Stimulated activated CD4-positive, alpha-beta T cell treated with anti-CD3 and anti-CD28 coated beads, TNF-alpha, amount 100 ng/mL, for 4 hours (primary cell): ENCODE measurements at places on chromosomes 4 and X.

DNA sequence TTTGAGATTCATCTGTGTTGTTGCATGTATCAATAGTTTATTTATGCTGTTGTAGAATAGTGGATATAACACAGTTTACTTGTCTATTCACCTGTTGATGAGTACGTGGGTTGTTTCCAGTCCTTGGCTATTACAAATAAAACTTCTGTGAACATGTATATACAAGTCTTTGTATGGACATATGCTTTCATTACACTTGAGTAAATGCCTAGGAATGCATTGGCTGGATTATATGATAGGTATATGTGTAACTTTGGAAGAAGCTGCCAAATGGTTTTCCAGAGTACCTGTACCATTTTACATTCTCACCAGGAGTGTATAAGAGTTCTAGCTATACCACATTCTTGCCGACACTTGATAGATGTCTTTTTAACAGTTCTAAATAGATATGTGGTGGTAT is 16.5 kb downstream of the ART3 start:
- no peak for DNase-seq

- no peak for DNase-seq
Measured at GRCh38 chr4:122562449-122562848, 58.4 kb downstream of the IL21 start.

DNA sequence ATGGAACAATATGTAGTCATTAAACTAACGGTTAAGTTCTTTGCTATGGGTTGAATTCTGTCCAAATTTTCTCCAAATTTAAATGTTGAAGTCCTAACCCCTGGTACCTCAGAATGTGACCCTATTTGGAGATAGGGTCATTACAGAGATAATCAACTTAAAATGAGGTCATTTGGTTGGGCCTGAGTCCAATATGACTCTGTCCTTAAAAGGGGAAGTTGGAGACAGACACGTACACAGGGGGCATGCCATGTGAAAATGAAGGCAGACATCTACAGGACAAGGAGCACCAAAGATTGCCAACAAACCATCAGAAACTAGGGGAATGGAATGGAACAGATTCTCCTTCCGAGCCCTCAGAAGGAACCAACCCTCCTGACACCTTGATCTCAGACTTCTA is 492.0 kb upstream of the FTHL17 start:
- no peak for DNase-seq

- DNase-seq: no peak
Measured at GRCh38 chr4:34293459-34293858, 1950.9 kb downstream of the ARAP2 start.

DNA sequence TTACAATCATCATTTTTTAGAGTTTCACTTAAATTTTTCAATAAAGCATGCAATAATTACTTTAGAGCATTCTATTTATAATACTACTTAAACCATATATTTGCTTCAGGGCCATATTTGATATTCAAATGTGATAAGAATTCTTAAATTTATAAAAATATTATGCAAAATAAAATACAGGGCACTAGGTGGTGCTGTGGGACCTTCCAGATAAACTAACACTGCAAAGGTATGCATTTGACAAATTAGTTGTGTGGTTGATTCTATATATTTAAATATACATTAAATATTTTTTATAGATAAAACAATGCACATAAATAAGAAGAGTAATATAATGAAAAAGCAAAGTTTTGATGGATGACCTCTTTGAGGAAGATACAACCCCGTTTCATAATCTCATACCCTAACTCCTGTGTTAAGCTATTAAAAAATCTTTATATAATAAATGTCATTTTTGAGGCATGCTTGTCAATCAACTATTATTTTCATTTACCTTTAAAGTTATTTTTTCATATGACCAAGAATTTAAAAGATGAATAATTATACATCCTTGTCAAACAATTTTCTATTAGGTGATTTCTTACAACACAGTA is 128.4 kb downstream of the REELD1 start:
- no peak for DNase-seq

GRCh38 chr4:24753519-24753918 is 41.9 kb upstream of the SOD3 start:
- DNase-seq: no peak

GRCh38 chr4:73703320-73703719 is 37.0 kb upstream of the CXCL8 start:
- no peak for DNase-seq

DNA sequence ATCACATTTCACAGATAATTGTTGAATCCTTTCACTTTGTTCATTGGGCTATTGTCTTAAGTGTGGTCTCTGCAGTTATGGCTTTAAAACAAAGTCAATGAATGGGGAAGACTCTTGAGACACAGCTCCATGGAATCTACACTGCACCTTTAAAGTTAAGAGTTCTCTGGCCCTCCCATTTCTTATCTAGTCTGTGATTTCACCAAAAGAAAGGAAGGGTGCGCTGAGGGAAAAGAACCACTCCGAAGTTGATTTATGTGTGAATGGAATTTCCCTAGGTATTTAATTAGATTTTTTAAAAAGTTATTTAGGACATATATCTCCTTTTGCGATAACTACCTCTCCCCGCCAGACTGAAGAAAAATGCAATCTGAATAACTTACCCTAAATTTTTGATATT is 2.5 kb downstream of the SEPTIN11 start:
- DNase-seq: no peak

- no peak for DNase-seq
Measured at GRCh38 chr4:188107931-188108843, 1.2 kb downstream of the TRIML2 start.

DNA sequence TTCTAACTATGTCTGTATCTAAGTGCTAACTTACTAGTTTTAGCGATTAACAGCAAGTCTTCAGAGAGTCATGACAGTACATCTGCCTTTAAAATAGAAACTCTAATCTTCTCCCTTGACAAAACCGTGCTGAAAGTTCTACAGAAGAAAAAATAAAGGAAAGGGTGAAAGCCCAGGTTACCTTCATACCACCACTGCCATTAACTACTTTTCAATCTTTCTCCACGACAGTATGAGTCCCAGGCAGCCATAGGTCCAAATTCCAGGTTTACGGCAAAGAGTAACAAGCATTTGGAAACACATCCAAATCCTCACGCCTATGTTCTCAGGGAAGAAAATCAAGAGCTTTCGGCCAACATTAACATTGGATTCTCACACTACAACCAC is 12.4 kb upstream of the ZCCHC13 start:
- no peak for DNase-seq

GRCh38 chrX:12891915-12892506 is 14.4 kb upstream of the TLR8 start:
- no peak for DNase-seq

DNA sequence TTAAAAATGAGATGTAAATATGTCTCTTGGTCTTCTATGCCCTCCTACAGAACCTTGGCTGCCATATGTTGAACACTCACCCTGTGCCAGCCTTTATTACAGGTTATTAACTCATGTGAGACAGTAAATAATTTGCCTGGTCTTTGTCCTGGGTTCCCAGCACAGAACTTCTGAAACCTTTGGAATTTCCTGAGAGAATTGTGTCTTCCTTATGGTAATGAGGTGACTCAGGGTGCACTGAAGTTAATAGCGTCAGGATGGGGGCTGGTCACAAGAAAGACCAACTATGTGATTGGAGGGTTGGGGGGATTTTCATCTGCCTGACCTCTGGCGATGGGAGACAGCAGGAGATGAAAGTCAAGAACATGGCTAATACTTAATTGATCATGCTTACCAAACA is 289.8 kb upstream of the STS start:
- no peak for DNase-seq

DNA sequence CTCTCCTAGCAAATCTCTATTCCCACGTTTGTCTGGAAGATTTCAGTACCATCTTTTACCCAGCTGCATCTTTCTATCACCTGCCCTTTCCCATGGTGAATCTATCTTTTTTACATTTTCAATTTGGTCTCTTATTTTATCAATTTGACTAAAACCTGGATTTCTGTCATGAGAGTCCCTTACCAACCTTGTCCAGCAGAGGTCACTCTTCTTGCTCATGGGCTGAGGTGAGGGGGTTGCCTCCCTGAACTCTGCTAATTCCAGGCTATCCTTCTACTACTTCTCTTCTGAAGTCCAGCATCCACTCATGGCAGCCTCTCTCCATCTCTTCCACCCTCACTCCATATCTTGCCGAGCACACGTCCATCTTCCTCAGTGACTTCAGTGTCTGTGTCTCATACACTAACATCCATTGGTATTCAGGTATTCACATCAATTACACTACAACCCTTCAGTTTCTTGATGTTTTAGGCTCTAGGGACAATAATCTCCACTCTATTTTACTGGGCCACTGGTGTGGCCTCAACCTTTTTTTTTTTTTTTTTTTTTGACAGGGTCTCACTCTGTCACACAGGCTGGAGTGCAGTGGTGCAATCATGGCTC is 17.8 kb upstream of the ZNF827 start:
- no peak for DNase-seq

GRCh38 chr4:82402196-82402775 is 28.0 kb downstream of the HNRNPDL start:
- no peak for DNase-seq

- DNase-seq: no peak
Measured at GRCh38 chr4:175407926-175408325, 404.1 kb downstream of the GPM6A start.

DNA sequence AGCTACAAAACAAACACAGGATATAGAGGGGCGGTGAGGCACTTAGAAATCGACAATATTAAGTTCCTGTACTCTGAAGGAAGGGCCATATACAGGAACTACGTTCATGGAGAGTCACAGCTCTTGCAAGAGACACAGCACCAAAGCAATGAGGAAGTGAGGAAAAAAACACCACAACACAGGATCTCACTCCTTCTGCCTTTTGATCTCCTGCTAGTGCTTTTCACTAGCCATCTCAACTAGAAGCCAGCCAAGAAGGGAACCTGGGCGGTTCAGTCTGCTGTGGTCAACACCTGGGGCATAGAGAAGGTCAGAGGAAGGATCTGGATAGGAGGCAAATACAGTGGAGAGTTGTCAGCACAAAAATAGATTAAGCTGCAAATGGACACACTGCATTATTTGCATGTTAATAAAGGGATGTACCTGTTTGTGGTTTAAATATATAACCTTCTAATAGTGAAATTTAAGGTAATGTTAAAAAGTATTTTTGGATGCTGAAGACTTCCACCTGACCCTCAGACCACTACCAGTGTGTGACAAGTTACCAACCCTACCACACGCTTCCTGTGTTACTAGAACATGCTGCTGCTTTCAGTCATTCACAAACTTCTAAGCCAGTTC is 104.6 kb downstream of the DTHD1 start:
- DNase-seq: no peak

GRCh38 chrX:30906726-30907125 is 17.7 kb upstream of the TAB3 start:
- DNase-seq: no peak

DNA sequence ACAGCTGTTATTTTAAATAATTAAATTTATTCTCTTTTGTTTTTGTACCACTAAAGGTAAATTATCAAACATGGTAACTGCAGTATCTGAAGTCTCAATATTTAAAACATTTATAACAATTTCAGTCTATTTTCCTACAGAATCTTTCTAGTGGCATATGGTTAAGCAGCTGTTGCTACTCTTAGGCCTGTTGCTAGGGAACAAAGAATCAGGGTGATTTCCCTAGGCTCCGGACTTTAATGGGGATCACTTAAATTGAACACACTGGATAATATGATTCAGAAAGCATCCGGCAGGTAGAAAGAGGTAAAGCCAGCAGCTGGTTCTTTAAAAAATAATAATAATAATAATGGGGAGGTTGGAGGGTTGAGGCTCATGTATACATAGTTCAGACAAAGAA is 17.6 kb downstream of the FBXO8 start:
- DNase-seq: no peak

GRCh38 chr4:93351846-93352245 is 476.7 kb upstream of the ATOH1 start:
- no peak for DNase-seq

DNA sequence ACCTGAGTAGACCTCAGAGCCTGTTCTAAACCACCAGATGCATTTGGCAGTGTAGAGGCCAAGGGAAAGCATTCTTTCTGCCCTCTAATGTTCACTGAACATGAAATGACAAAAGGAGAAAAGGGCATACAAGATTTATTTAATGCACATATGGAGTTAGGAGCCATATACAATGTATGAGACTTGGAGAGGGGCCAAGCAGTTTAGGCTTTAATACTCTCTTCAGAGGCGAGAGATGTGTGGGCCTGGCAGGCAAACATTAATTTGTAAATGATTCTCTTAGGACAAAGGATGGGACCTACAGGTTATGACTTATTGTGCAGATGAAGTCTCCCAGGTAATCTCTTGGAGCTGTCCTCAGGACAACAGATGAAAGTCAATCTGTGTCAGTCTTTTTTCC is 631.9 kb downstream of the ADGRL3 start:
- no peak for DNase-seq

GRCh38 chrX:122087341-122087740 is 1039.9 kb downstream of the GLUD2 start:
- DNase-seq: no peak

DNA sequence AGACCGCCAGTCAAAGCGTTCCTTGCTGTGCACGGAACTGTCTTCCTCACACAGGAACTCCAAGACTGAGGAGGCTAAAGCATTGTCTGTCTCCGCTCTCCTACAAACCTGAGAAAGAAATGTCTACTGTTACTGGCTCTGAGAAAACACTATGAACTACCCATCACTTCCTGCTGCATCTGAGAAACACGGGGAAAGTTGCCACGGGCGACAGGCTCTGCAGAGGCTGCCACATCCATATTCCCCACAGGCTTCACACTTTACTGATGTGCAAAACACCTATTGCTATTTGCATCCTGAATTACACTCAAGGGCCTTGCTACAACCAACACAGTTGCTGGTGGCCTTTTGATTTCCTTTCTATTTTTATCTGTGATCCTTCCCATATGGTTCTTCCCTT is 59.0 kb downstream of the AFAP1 start:
- DNase-seq: no peak

DNA sequence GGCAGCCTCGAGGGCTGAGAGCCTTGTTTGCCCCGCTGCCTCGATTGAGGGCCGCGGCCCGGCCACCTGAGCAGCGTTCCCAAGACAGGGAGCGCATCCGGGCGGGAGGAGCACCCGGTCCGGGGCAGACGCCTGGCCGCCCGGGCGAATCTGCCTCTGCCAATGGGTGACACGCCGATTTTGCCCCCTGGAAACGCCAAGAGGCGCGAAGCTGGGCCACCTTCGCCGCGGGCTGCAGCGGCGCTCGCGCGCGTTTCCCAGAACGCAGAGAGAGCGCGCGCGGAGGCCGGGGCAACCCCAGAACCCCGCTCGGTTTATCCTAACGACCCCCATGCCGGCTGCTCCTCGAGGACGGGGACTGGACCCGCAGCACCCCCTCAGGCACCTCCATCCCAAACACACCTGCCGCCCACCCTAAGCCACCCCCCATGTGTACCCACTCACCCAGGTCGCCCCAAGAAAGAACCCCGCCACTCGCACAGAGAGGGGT is 575 bp downstream of the MAP7D2 start:
- DNase-seq: no peak

- no peak for DNase-seq
Measured at GRCh38 chr4:112253382-112254000, 21.9 kb downstream of the AP1AR start.

GRCh38 chr4:152176627-152177214 is 359.2 kb downstream of the FBXW7 start:
- DNase-seq: no peak

GRCh38 chrX:8849458-8849857 is 48.3 kb upstream of the FAM9A start:
- no peak for DNase-seq
